ENCODE measurements at places on chromosomes 12 and 14. TPM values are rescaled to one million over a fixed set of nuclear protein-coding genes. Genes with fewer than 3 reads are reported as not detected.

PHETA1 gene
- 19.5 TPM for total RNA-seq

GRCh38 chr14:71387753-71388152, 480.5 kb downstream of the PCNX1 start:
- DNase-seq, result no peak

GRCh38 chr14:97028382-97028781, 231.2 kb downstream of the VRK1 start:
- no peak for DNase-seq

DNA sequence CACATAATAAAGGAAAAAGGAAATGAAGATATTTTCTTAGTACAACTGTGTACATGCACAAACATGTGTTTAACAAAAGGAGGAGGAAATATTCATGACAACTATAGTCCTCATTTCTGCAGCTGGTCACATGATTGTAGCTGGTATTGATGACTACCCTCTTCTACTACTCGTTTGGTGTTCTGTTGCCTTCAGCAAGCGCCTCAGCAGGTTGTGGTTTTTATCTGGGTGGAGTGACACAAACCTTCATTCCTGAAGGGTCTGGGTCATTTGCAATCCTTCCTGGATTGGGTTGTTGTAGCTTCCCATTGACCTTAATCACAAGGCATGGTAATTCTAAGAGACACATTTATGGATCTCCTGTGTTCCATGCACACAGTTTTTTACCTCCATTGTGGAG, 1009.9 kb upstream of the USP15 start:
- no peak for DNase-seq

- DNase-seq, result peak; percentile 98
These were observed at the start of gene RBM25 for GRCh38 chr14:73058224-73058921. Gene RBM25, plus strand, starts transcription at chr14:73058534. Its CDS starts 13,108 bp downstream, at chr14:73071642.

GRCh38 chr14:35213869-35214387, 78.3 kb upstream of the PSMA6 start:
- no peak for DNase-seq

CATSPERB gene
- total RNA-seq, result not detected

FITM1 gene
- not detected for total RNA-seq

GRCh38 chr14:74875941-74876913, at the start of gene PROX2:
Gene PROX2, minus strand, starts transcription at chr14:74876145. Its CDS starts 12,311 bp downstream, at chr14:74863834.
- no peak for DNase-seq

DNA sequence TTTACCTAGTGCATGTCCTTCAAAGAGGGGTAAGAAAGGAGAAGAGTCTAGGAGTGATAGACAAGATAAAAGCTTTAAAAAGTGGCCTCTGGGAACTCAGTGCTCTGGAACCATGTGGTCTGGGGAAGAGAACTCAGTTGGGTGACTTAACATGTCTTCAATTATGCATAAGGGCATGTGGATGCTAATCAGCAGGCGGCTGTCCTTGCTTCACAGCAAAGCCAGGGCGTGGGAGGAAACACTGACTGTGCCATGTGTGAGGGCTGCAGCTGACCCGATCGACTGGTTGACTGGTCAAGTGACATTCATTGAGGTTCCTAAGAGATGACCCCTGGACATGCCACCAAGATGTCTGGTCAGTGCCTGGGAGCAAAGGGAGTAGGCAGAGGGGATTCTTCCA, 1053.8 kb downstream of the BCL11B start:
- DNase-seq, result no peak

PDZRN4 gene
- not detected for total RNA-seq

MYF6 gene
- not detected for total RNA-seq

- DNase-seq, result no peak
These were observed 68.3 kb downstream of the SCARB1 start for GRCh38 chr12:124795081-124795948.

GRCh38 chr14:84152452-84152851, 1377.5 kb upstream of the FLRT2 start:
- no peak for DNase-seq
